ENCODE measurements at places on chromosomes 1 and 21.

GRCh38 chr1:19563324-19564097, 78.2 kb upstream of the CAPZB start:
- no peak for DNase-seq

- no peak for DNase-seq
Observed at GRCh38 chr1:181087400-181087901, 1.0 kb upstream of the IER5 start.

DNA sequence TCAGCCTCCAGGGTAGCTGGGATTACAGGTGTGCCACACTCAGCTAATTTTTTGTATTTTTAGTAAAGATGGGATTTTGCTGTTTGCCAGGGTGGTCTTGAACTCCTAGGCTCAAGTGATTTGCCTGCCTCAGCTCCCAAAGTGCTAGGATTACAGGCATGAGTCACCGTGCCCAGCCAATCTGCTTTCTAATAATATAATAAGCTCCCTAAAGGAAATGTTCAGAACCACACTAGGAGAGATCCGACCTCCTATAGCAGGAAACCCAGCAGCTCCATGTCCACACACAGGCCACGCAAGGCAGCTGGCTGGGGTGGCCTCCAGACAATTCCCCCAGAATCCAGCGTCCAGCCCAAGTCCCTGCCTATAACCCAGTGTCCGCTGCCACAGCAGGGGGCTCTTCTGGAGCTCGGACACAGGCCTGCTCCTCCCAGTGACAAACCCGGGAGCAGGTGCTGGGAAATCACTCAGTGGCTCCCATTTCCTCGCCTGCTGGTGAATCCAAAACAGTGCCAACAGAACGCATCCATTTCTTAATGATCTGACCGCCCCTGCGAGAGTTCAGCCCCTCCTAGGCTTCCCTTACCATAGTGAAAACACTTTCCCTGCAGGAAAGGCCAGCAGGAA, 7.5 kb downstream of the RIPK4 start:
- DNase-seq = no peak

- no peak for DNase-seq
Observed at GRCh38 chr21:32597205-32597604, 11.9 kb upstream of the TCP10L start.

- DNase-seq = no peak
Observed at GRCh38 chr1:93612510-93612909, 69.1 kb downstream of the BCAR3 start.

DNA sequence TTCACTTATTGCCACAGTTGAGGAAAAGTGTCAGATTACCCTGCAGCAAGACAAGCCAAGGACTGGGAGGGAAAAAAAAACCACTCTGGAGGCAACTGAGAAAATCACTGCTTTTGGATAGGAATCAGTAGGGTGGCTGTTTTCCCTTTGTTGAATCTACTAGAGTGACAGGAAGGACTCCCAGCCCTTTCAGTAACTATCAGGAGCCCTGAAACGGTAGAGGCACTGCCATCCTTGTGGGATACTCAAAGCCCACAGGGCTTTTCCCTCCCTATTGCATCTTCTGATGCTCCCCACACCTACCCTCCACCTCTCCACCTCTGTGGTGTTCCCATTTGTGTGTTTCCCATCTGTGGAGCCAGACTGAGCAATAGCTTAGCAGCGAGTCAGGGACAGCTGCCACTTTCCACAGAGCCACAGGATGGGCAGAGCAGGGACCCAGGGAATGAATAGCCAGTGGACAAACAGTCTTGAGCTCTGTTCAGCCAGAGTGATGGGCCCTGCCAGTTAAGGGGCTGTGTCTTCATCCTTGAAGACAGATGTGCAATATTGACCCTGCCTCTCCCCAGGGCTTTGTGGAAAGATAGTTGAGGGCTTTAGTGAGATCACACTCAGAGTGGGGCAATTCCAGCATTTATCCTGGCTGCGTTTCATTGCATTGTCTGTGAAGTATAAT, 13.9 kb downstream of the UBIAD1 start:
- DNase-seq = no peak

- no peak for DNase-seq
Observed at GRCh38 chr1:77950873-77951272, 28.0 kb downstream of the FUBP1 start.

DNA sequence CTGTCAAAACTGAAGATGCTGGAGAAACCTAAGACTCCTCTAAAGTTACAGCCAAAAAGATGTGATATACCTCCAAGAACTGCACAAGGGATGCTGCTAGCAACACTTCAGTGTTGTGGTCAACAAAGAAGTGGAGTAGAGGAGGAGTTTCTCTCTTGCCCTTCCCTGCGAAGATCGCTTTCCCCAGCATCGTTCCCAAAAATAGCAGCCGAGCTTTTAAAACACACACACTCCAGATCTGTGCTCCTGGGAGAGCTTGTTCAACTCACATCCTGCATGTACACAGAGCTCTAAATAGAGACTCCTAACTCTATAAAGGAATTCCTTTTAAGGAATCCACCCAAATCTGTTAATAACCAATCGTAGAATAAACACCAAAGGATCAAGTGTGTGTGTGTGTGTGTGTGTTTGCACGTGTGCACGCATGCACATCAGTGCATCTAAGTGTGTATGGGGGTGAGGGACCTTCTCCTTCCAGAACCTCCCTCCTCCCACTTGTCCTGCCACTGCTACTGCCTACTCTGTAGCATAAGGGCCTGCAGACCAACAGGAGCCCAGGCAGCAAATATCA, 58.5 kb downstream of the PSMG1 start:
- DNase-seq = no peak

- no peak for DNase-seq
Observed at GRCh38 chr1:193416226-193417024, 230.0 kb upstream of the B3GALT2 start.

GRCh38 chr1:63317817-63318152, 4.6 kb upstream of the FOXD3 start:
- no peak for DNase-seq

GRCh38 chr1:198543670-198544260, 3.3 kb upstream of the ATP6V1G3 start:
- no peak for DNase-seq

- DNase-seq = no peak
Observed at GRCh38 chr1:247857069-247857984, at the start of gene TRIM58. TSS of gene TRIM58 (plus strand) at chr1:247857187. CDS start at chr1:247857247, 60 bp downstream.

GRCh38 chr21:43353282-43354025, 73.5 kb downstream of the SIK1 start:
- DNase-seq = no peak

DNA sequence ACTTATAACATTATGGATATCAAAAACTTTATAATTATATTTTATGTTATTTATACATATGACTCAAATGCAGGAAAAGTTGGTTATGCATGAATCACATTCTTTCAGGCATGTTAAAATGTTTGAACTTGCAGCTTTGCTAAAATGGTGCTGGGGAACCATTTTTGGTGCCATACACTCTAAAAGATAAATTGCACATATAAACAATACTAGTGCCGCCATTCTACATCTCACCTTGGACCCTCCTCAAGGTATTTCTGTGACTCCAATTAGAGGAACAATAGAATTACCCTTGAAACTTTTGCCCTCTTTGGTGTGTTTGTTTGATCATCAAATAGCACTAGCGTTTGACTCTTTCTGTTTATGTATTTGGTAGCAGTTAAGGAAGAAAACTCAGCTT, 997 bp downstream of the PRKACB start:
- no peak for DNase-seq

DNA sequence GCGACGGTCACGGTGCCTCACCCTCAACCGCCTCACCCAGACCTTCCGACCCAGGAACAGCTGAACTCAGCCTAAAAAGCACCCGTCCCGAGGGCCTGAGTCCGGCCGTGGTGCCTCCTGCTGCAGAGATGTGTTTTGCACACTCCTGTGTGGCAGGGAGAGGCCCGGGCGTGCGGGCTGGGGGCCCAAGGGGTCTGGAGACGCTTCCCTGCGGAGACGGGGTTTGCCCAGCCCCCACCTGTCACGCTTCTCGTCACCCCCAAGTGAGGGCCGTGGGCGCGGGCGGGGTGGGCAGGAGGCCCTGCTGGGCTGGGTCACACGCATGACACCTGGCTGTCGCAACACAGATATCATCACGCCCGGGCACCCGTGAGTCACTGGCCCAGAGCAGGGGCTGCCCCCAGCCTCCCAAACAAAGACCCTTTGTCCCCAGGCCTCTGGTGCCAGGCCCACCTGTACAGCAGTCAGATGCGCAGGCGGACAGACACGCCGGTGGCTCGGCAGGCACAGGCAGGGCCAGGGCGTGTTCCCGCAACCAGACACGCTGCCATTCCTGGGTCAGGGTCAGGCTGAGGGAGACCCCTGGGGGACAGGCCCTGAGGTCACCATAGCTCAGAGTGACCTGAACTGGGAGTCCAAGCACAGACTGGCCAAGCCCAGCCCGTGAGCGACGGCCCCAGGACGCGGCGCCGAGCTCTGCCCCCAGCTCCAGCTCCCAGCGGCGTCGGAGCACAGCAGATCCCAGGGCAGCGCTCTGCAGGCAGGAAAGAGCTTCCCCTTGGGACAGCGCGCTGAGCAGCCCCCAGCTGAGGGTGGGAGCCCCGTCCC, 6.1 kb downstream of the B3GALT6 start:
- no peak for DNase-seq

DNA sequence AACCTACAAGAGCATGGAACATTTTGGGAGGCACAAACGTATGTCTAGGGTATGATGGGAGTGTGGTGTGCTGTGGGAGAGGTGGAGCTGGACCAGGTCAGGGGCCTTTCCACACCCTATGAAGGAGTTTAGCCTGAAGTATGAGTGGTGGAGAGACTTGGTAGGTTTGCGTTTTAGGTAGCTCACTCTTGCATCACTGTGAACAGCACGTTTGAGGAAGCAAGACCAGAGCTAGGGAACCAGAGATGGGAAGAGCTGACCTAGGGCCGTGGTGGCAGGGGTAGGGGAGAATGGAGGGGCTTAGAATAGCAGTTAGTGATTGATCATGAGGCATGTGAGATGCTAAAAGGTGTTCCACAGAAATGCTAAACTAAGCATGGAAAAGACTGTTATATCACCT, 25.1 kb upstream of the ZFP69B start:
- no peak for DNase-seq

DNA sequence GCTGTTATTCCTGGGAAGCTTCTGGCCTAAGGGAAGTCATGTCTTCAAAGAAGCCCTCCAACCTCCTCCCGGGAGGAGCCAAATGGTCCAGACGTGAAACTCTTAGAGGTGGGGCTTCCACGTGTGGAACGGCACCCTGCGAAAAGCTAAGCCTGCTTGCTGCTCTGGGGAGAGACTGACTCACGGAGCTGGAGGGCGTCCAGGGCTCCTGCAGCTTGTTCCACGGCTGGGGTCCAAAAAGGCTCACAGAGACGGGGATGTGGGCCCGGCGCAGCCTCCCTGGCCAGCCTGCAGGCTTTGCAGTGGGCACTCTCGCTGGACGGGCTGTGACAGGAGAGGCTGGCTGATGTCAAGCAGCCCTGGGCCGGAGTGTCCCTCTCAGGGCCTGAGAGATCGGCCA, 105.1 kb downstream of the COLGALT2 start:
- peak; percentile 51 for DNase-seq

DNA sequence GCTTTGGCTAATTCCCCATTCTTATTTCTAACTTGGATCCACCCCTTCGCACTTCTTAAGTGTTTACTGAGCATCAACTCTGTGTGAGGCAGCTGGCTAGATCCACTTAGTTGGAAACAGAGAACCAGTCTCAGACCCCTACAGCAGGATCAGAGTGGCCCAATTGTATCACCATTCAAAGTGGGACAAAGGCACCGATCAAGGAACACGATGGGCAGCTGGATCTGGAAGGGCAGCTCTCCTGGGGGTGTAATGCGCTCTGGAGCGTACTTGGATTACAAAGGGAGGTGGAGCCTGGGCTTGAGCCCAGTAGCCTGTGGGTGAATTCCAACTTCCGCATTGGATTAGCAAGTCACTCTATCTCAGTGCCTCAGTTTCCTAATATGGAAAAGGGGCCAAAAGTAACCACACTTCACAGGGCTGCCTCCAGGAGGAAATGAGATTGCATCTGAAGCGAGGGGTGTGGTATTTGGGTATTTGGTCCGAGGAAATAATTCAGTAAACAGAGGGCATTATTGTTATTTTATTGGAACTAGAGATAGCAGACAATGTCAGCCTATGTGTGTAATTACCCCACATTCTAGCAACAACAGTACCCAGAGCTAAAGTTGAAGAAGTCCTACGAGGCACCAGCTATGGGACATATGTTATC, 11.9 kb downstream of the ECE1 start:
- DNase-seq = no peak

GRCh38 chr1:72690871-72691270, 408.5 kb upstream of the NEGR1 start:
- no peak for DNase-seq

- DNase-seq = no peak
Observed at GRCh38 chr1:218200979-218201378, 84.1 kb upstream of the RRP15 start.

- no peak for DNase-seq
Observed at GRCh38 chr21:40291560-40291959, 424.3 kb downstream of the PCP4 start.

- no peak for DNase-seq
Observed at GRCh38 chr1:147215540-147215916, 9.6 kb downstream of the FMO5 start.

- no peak for DNase-seq
Observed at GRCh38 chr1:21804536-21804935, 7.5 kb upstream of the LDLRAD2 start.

DNA sequence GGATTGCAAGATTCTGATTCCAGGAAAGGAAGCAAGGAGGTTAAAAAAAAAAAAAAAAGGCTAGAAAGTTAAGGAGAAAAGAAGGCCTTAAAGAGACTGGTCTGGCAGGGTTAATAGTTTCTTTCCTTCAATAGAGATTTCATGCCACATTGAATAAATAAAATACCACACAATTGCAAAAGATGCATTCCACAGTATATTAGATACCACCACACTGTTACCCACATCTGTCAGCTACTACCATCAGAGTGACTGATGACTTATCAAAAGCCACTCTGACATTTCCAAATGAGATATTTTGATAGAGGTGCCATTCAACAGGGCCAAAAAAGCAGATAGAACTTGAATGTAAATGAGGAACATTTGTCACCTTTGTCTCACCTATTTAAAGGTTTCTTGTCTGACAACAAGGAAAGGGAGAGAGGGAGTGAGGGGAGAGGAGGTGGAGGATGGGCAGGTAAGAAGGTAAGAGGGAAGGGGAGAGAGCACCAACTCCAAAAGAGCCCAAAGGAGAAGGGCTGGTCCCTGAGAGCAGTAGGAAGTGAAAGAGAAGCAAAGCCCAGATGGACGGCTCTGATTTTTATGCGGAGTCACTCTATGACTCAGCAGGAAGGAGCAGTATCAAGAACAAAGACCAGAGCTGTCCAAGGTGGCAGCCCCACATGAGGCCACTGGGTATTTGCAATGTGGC, 38.3 kb downstream of the LRRN2 start:
- DNase-seq = no peak

GRCh38 chr1:85578321-85579295, 2.0 kb upstream of the CCN1 start:
- DNase-seq = no peak

GRCh38 chr1:19689856-19690255, 25.2 kb downstream of the HTR6 start:
- DNase-seq = no peak

DNA sequence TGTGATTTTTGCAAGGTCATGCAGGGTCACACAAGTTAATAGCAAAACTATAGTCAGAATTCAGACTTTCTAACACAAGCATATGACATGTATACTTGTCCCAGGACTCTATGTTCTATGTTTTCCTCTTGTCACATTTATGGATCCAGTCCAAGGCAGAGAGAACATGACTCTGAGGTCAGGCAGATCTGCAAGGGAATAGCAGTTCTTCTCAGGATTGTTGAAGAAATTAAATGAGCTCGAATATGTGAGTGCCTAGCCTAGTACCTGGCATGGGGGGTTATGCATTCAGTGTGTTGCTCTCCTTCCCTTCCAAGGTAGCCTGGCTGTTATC, 9.5 kb upstream of the RPTN start:
- no peak for DNase-seq
